ENCODE measurements at places on chromosomes 7 and 10.
A peak's percentile ranks its signal among the peaks of the same experiment; 100 is the strongest.

DNA sequence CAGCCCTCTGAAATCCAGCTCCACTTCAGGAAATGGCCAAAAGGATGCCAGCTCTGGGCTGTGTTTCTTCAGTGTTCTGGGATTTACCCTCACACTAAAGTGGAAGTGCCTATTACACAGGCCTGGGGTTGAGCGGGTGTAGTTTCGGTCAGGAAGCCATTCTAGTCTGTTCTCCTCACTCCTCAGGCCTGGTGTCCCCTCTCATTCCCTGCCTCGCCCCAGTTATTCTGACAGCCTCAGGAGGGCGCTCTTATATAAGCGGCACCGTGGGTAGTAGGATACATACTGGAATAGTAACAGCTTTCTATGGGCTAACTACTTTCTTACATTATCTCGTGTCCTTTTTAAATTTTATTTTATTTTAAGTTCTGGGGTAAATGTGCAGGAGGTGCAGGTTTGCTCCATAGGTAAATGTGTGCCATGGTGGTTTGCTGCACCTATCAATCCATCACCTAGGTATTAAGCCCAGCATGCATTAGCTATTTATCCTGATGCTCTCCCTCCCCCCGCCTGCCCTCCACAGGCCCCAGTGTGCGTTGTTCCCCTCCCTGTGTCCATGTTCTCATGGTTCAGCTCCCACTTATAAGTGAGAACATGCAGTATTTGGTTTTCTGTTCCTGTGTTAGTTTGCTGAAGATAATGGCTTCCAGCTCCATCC, 12.2 kb upstream of the LGI1 start:
- DNase-seq: peak; percentile 51

- no peak for DNase-seq
These were observed 52.9 kb downstream of the CASD1 start for GRCh38 chr7:94562525-94562924.

DNA sequence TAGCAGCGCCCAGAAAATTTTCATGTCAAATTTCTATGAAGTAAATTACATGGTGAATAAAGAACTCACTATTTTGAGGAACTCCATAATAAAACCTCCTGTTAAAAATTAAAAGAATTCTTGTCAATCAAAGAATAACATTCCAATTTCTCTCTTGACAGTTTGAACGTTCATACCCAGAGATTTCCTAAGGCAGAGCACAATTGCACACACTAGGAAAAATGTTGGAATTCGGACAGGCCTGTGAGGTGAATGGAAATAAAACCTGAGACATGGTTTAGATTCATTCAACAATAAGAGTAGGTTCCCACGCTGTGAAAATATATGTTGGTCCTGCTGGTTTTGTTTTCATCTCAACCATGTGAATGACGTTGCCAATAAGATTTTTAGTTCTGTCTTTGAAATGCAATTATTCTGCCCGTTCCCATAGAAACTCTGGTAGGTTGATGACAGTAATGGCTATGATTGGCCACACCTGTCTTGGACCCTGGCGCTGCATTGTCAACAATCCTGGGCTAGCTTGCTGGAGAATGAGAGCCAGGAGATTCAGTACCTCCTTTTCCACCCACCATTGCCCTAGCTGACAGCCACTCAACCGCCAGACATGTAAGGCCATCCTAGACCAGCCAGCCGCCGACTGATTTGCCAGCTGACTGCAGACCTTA, 43.3 kb upstream of the RAPGEF5 start:
- DNase-seq: no peak

GRCh38 chr10:26524161-26524896, 86.2 kb downstream of the APBB1IP start:
- DNase-seq: no peak

GRCh38 chr10:131778842-131779241, 122.0 kb upstream of the PPP2R2D start:
- no peak for DNase-seq

DNA sequence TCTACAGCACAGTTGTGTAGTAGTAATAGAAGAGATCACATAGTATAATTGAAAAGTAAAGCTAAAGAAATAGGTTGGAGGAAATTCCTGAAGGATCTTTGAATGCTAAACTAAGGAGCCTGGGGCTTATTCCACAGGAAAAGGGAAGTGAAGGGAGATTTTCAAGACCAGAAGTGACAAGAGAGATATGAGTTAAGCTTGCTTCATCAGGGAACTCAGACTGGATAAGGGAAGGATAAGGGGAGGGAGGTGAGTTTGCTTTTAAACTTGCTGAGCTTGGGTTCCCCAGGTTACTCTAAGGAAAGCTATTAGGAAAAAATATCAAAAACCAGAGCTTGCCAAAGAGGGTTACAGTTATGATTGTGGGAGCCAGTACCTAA, 182.4 kb downstream of the RAPGEF5 start:
- no peak for DNase-seq

DNA sequence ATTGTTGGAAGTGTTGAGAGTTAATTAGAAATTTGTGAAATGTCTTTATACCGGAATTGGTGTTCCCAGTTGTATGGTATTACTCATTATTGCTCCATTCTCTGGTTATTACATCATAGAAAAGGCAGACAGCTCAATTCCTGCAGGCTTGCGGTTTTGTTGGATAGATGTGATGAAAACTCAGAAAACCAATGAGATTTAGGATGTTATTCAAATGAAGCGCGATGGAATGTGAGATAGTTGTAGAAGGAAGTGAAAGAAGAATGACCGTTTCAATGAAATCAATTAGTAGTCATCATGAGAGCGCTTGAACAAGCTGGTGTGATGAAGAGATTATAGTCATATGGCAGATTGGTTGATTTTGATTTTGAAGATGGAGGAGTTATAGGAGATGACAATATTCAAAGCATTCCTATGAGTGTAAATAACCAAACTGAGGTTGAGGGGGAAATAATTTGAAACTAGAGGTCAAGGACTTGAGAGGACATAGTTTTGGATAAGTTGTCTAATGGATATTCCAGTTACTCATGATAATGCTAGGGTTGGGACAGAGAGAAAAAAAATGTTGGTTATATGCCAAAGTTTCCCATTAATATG, 991.5 kb downstream of the NRG3 start:
- DNase-seq: peak; percentile 32

DNA sequence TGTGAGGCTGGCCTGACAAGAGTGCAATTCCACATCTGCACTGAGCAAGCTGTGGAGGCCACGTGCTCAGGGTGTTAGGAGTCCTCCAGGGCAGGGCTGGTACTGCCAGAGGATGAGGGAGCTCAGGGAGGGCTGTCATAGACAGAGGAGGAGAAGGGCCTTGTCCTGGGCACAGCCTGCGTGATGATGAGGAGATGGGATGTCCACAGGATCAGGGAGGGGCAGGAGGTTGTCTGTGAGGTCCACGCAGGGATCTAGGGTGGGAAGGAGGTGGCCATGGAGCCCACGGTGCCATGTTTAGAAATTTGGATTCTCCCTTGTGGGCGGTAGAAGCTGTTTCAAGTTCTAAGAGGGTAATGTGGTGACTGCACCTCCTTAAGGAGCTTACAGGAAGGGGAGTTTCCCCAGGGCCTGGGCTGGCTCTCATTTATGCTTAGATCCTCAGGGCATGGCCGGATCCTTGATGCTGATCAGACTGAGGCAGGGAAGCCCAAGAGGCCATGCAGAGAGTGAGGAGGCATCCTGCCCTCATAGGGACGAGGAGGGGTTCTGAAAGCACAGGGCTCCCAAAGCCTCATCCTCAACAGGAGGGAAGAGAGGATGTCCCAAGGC, 30.3 kb downstream of the CHAT start:
- DNase-seq: no peak

DNA sequence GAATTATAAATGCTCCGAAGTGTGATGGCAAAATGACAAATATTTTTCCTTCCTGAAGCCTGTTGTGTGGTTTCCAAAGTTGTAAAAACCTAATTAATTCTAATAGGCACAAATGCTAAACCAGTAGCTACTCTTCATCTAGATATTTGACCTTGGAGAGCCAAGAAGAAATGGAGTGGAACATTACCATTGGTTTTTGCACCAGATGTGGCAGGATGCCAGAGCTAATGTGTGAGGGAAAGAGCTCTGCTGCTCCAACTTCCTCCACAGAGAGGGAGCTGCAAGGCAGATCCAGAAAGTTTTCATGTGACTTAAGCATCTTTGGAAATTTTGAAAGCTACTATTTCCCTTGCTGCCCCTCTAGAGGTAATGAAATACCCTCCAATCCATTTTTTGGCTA, 65.1 kb upstream of the HPS1 start:
- DNase-seq: no peak

GRCh38 chr7:31518766-31519165, 4.9 kb downstream of the ITPRID1 start:
- DNase-seq: no peak

DNA sequence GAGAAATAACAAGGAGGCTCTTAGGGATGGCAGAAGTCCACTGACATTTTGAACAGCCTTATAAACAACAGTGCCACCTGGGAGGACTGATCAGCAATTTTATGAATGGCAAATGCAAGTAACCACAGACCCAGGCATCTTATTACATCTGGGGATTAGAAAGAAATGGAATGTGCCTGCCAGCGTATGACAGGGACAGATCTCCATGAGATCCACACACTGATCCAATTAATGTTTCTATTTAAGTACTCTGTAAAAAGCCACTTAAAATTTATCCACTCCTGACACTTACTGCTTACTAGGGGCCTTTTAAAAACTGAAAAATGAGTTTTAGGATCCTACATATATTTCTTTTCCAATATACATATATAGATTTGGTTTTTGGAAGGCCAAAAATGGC, 28.6 kb downstream of the PARD3 start:
- DNase-seq: peak; percentile 76

DNA sequence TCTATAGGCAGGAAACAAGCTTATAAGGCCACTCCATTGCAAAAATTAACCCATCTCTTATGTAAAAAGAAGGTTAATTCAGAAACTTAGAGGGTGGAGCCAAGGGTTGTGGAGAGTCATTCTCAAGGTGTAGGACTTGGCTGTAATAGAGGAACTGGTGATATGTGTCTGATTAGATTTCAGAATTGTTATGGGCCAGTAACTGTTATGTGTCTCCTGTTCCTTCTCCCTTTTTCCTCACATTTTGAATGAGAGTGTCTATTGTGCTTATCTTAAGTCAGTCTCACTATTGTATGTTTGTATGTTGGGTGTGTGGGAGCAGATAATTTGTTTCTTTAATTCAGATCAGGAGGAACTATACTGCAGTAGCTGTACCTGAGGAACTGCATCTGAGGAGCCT, 49.1 kb downstream of the AHCYL2 start:
- no peak for DNase-seq

GRCh38 chr7:158556721-158557440, 30.7 kb downstream of the PTPRN2 start:
- no peak for DNase-seq

DNA sequence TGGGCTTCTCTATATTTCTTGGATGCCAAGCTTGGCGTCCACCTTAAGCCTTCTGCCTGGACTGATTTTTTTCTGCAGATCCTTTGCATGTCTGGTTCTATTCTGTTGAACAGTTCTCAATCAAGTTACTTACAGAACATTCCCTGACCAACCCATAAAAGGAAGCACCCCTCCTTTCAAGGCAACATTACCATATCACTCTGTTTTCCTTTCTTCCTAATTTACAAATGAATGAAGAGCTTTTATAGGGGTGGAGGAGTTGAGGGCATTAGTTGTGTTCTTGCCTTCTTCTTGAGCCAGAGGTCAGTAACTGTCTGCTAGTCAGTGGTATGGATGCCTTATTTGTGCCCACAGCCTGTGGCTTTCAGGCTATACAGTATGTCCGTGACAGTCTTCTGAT, 361.0 kb downstream of the PHTF2 start:
- DNase-seq: no peak

DNA sequence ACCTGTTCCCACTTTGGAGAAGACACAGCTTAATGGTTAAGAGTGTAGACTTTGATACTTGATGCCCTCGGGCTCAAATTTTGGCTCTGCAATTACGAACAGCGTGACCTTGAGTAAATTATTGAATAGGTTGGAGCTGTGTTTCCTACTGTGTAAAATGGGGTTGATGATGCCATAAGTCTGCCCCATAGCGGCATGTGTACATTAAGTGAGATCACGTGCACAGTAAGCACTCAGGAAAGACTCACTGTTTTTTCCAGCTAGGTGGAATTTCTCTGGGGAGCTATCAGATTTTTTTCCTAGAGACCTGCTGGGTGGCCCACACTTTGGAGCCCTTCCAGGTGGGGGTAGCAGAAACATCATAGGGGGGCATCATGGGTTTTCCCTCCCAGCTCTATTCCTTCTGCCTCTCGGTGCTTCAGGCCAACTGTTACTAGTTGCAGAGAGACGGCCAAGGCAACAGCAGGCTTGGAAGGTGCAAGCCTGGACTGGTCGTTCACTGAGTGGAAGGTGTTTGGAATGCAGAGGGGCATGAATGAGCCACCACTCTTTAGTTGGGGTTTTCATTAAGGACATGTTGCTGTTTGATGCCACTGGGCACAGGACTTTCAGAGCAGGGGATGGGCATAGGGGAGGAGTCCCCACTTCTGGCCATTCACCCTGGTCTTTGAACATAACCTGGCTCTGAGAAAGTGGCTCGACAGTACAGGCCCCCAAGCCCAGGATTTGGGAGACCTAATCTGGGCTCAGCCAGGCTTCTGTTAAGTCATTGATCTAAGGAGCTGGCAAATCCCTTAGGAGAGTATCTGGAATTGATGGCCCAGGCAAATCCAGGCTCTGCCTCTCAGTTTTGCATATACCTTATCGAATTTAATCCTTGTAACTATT, 64.0 kb downstream of the SYPL1 start:
- no peak for DNase-seq

GRCh38 chr7:51929818-51930217, 613.2 kb upstream of the COBL start:
- DNase-seq: no peak

- no peak for DNase-seq
These were observed 427.4 kb downstream of the SH2D4B start for GRCh38 chr10:80964955-80965614.

- no peak for DNase-seq
These were observed 392 bp upstream of the HUS1 start for GRCh38 chr7:47979832-47980181.

GRCh38 chr10:111923032-111923431, 260.5 kb downstream of the GPAM start:
- no peak for DNase-seq

- no peak for DNase-seq
These were observed 18.7 kb upstream of the GET4 start for GRCh38 chr7:857661-858060.

DNA sequence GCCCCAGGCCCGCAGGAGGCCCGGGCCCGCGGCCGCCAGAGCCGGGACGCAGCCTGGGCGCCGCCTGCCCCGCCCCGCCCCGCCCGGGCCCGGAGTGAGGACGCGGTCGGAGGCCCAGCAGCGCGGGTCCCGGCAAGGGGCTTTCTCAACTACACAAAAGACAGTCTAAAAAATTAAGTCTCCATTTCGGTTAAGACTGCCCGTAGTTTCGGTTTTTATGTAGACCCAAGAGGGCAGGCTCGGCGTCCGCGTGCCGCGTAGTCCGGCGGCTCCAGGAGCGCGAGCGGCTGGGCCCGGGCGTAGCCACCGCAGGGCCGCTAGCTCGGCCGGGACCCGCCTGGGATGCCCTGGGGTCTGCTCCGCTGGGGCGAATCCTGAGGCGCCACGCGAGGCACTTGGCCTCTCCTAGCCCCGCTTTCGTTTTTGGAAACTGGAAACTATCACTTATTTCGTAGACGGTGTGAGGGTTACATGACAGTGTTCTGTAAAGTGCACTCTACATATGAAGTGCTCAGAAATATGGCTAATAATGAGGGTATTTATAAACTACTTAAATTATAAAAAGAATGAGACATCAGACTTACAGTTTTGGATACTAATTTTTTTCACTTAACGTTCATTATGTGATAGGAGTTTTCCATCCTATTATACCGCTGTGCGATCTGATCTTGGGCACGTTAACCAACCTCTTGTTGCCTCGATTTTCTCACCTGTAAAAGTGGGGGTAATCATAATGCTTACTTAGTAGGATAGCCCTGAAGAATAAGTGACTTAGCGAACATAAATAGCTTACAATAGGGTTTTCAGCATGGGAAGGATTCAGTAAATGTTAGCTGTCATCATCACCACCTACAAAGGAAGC, 573 bp downstream of the BLVRA start:
- DNase-seq: peak; percentile 50

Measured in HTR-8/SVneo (cell line).